T47D (cell line): ENCODE measurements at places on chromosomes 4 and X.

GRCh38 chrX:103518571-103518970 lies 718 bp downstream of the RAB40A start:
- DNase-seq = no peak

- DNase-seq = no peak
Measured at GRCh38 chr4:16862697-16863096, 35.7 kb downstream of the LDB2 start.

DNA sequence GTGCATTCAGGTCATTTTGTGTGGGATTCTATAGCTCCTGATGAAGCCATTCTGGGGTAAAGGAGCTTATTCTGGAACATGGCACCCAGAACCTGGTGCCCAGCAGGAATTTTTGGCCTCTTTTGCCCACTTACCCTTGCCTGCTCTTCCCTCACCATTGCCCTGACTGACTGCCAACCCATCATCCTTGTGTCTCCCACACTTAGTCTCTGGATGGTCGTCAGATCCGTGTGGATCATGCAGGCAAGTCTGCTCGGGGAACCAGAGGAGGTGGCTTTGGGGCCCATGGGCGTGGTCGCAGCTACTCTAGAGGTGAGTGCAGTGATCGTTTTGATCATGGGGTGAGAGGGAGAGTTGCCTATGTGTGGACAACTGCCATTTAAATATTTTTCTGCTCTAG lies 1.8 kb downstream of the RBM3 start:
- DNase-seq = no peak

- no peak for DNase-seq
Measured at GRCh38 chrX:8906299-8906938, 105.2 kb upstream of the FAM9A start.

- DNase-seq = no peak
Measured at GRCh38 chr4:169150806-169151205, 120.0 kb downstream of the SH3RF1 start.

DNA sequence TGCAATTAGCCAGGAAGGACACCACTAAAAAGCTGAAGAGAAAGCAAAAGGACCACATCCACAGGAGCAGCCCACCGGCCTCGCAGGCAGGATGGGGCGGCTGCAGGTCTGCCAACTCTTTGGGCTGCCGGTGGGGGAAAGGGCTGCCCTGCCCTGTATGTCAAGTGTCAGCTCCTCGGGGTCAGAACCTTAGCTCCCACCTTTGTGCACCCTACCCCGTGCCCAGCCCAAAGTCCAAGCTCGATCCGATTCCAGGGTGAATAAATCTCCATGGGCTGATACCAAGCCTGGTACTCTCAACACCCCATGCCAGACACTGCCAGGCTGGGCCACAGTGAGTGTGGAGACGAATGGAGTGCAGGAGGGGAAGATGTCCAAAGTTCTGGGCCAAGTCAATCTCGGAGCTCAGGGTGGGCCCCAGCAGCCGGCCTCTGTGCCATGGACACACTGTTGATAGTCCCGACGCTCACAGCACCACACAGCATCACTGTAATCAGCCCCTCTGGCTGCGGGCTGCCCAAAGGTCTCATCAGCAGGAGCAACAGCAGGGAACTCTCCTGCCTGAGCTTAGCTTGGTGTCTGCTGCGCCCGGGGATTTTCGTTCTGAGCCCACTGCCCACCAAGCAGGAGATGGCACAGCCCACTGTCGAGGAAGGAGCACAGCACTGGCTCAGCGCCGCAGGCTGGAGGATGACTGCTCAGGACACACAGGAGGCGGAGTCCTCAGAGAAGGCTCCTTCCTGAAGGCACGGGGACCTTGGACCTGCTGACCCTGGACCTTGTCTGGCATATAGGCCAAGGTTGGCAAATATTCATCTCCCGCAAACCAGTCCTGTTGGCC lies 84.4 kb downstream of the JAKMIP1 start:
- no peak for DNase-seq

GRCh38 chr4:13541720-13542576 lies 2.4 kb downstream of the NKX3-2 start:
- DNase-seq = no peak

GRCh38 chr4:37615059-37615719 lies 71.0 kb downstream of the RELL1 start:
- DNase-seq = no peak

DNA sequence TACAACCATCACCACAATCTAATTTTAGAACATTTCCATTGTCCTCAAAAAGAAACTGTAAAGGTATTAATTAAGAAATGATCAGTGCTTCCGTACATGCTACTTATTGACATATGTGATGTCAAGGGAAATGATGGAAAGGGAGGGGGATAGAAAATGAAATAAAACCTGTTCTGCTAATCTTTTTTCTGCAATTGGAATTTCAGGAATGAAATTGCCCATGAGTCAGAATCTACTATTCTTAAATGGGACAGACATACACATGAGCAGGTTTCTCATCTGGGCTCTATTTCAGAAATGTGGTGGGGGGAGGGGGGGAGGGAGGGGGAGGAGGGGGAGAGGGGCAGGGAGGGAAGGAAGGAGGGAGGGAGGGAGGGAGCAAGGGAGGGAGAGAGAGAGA lies 91.0 kb downstream of the SHROOM4 start:
- DNase-seq = no peak

GRCh38 chr4:182826391-182826790 lies 90.8 kb downstream of the DCTD start:
- DNase-seq = no peak

DNA sequence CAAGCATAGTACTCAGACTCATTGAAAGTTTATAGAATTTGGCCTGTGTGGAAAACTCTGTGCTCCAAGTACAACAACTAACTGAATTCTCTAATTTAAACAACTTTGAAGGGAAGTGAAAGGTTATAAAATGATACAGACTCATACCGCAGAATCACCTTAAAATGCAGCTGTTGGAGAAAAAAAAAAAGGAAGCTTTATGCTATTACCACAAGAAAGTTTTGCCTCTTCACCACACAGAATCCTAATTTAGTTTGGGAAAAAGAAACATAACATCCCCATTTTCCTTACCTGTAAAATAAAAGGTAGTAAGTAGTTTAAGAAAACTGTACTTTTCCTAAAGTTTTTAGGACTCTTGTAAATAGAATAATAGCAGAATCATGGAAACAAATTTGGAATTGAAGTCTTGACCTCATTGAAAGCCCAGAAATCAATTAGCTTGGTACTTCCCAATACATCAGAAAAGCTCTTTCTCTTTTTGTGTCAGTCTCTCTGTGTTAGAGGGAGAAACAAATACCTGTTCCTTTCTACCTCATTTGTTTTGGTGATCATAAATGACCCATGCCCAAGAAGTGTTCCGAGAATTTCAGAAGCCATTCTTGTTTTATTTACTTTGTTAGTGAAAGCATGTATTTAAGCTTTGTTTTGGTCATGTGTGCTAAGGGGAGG lies 78.8 kb downstream of the NFKB1 start:
- DNase-seq = no peak

- DNase-seq = no peak
Measured at GRCh38 chrX:37854148-37854547, 6.8 kb upstream of the DYNLT3 start.

DNA sequence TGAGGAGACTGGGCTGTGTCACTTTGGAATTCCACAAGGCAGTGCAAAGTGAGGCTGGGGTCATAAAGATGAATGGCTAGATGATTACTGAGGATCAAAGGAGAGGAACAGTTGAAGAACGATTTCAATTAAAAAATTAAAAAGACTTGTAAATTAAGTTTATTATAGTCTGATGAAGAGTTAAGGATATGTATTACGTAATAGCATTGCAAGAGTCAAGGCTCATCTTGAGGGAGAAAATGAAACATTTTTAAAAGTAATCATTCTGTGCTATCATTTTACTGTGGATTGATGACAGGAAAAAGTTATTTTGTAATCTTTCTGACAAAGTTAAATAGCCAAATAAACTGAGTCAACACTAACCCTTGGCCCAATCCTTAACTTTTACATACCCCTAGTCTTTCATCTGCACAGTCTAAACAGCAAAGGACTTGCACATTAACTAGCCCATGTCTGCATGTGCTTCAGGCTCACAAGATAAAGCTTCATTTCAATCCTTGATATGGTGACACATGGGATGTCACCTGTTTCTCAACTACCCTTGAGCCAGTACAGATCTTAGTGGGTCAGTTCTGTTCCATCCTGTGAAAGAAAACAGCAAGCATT lies 465.5 kb upstream of the CTSO start:
- no peak for DNase-seq

GRCh38 chr4:113824396-113824795 lies 62.9 kb upstream of the CAMK2D start:
- DNase-seq = no peak

DNA sequence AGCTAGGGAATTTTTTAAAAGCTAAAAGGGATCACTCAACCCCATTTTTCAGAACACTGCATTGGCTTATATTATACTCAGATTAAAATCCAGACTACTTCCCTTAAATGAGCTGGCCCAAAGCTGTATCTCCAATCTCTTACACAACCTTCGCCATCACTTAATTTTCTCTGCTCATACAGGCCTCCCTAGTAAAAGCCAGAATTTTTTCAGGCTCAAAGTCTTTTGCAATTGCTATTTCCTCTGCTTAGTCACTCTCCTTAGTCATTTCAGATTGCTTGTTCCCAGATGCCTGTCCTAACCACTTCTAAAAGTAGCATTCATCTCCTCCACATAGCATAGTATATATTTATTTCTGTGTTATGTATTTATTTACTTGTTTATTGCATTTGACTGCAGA lies 1587.9 kb upstream of the ADGRL3 start:
- DNase-seq = no peak

GRCh38 chr4:119014658-119015057 lies 121.0 kb upstream of the MYOZ2 start:
- no peak for DNase-seq

GRCh38 chr4:39046249-39046648 lies 14.0 kb upstream of the TMEM156 start:
- DNase-seq = no peak

- no peak for DNase-seq
Measured at GRCh38 chrX:10667143-10667542, 46.8 kb upstream of the MID1 start.

GRCh38 chr4:60790608-60791007 lies 409.5 kb upstream of the ADGRL3 start:
- DNase-seq = no peak

DNA sequence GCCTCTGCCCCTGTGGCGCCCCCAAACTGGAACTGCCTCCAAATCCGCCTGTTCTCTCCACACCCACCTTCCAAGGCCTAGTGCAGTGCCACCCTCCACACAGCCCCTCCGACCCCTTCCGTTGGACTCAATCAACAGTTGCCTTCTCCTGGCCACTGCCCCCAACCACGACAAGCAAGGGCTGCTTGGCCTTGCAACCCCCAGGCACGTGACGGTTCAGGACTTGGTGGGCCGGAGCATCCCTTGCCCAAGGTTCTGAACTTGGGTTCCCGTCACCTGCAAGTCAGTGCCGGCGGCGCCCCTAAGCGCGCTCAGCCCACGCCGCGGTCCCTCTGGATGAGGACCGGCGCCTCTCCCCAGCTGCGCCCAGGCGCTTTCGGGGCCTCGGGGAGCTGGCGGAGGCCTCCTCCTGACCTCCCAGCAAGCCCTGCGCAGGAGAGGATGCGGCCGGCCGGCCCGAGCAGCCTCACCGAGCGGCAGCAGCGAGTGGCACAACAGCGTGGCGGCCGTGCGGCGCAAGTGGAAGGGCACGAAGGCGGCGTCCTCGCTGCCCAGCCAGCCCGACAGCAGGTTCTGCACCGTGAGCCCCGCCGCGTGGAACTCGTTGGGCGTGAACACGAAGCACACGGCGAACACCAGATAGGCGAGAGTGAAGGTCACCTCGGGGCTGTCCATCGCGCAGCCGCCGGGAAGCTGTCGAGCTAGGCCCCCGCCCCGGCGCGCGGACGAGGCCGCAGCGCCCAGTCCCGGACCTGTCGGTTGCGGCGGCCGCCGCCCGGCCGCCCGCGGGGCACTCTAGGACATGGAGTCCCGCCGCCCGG lies 750 bp downstream of the TMEM129 start:
- no peak for DNase-seq

GRCh38 chr4:132108784-132109183 lies 1040.3 kb upstream of the PCDH10 start:
- no peak for DNase-seq

DNA sequence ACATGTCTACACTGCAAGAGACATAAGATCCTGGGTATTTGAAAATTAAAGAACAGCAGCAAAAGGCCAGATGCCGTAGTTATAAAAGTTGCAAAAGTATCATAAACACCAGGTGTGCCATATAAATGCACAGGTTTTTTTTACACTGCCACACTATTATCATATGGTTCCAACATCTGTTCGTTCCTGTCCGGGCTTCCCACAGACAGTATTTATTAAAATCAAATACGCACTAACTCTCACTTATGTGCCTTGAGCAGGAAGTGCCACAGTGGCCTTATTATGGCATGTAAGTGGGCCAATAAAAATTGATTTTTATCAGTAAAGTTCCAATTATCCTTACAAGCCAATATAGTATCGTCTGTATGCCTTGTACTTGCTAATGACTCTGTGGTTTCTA lies 873.2 kb downstream of the RPA4 start:
- no peak for DNase-seq

DNA sequence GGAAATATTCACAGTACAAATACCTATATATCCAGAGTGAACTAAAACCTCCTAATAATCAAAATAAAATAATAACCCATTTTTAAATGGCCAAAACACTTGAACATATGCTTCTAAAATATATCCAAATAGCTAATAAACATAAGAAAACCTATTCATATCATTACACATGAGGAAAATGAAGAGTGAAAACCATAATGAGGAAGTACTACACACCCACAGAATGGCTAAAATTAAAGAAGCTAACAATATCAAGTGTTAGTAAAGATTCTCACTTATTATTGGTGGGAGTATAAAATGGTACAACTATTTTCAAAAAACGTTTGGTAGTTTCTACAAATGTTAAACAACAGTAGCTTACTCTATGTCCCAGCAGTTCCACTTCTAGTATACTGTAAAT lies 92.1 kb downstream of the KLHL13 start:
- DNase-seq = no peak

DNA sequence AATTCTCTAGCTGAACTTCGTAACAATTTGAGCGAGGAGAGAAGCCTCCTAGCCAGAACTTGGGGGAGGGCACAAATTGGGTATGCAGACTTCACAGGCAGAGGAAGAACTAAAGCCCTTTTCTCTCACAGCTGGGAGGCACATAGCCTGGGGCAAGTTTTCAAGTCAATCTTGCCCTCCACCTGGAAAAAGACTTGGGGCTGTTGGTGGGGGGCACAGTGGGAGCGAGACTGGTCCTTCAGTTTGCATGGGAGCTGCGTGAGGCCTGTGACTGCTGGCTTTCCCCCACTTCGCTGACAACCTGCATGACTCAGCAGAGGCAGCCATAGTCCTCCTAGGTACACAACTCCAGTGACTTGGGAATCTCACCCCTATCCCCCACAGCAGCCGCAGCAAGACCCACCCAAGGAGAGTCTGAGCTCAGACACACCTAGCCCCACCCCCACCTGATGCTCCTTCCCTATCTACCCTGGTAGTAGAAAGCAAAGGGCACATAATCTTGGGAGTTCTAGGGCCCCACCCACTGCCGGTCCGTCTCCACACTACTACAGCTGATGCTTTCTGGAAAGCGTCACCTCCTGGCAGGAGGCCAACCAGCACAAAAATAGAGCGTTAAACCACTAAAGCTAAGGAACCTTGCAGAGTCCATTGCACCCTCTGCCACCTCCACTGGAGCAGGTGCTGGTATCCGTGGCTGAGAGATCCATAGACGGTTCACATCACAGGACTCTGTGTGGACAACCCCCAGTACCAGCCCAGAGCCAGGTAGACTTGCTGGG lies 160.8 kb downstream of the CBLL2 start:
- no peak for DNase-seq

GRCh38 chr4:87103691-87104187 lies 116.7 kb downstream of the KLHL8 start:
- no peak for DNase-seq
